Activated CD4-positive, alpha-beta T cell treated with anti-CD3 and anti-CD28 coated beads for 24 hours (primary cell): ENCODE measurements at places on chromosomes 3 and 15.
A peak's percentile ranks its signal among the peaks of the same experiment; 100 is the strongest.

DNA sequence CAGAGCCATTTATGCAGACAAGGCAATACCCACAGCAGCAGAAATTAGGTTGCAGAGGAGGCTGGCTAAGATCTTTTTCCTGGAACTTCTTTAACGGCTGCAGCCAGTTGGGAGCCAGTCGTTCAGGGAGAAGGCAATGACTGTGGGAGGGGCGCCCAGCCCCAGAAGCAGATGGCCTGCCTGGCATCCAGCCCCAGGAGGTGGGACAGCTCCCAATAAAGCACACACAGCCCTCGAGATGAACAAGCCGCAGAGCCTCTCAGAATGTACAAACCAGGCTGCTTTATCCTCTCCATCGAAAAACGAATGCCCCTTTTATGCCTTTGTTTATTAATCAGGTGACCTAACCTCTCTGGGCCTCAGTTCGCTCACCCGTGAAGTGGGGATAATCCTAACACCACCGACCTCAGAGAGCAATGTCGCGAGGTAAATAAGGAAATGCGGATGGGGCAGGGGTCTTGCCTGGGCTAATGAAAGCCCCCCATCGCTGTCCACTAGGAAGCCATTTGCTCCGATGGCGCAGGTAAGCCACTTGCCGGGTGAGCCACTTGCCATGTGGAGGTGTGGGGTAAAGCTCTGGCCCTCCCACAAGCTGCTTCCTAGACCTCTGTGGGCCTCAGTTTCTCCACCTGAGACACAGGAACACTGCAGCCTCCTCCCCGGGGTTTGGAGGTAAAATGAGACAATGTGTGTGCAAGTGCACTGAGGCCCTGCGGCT is 35.8 kb downstream of the MGLL start:
- DNase-seq = no peak

- DNase-seq = no peak
Measured at GRCh38 chr3:148792516-148792915, 35.1 kb upstream of the CPB1 start.

DNA sequence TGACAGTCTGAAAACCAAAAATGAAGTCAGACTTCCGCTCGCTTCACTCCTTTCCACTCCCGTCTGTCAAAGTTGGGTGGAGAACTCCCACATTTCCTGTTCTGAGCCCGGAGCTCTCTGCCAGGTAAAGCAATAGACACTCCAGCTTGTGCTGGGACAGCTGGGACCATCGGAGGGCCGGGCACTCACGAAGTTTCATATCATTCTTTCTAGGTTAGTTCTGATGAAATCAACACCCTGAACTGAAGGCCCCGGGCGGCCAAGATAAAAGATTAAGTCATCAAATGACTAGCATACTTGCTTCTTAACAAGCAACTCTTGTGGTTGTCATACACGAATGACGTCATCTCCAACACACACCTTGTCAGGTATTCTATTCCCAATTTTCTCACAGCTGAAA is 42.1 kb downstream of the MAGI1 start:
- DNase-seq = no peak

- DNase-seq = no peak
Measured at GRCh38 chr15:60529332-60529731, 50.4 kb upstream of the ICE2 start.

DNA sequence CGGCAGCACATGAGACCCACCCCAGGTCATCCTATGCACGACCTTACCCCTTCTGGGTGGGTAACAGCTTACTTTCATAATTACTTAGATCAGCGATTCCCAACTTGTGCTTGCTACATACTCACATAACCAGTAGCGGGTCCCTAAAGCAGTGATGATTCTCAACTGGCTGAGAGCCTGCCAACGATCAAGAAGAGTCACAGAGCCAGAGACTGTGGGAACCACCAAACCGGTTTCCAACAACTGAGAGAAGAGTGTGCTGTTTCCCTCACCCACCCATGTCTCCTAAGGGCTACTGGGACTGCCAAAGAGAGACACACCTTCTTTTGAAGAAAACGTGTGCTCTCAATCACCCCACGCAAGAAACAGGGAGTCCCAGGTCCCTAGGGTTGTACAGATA is 12.0 kb upstream of the XXYLT1 start:
- DNase-seq = no peak

GRCh38 chr3:11699083-11699427 is 55.3 kb upstream of the VGLL4 start:
- DNase-seq = no peak

DNA sequence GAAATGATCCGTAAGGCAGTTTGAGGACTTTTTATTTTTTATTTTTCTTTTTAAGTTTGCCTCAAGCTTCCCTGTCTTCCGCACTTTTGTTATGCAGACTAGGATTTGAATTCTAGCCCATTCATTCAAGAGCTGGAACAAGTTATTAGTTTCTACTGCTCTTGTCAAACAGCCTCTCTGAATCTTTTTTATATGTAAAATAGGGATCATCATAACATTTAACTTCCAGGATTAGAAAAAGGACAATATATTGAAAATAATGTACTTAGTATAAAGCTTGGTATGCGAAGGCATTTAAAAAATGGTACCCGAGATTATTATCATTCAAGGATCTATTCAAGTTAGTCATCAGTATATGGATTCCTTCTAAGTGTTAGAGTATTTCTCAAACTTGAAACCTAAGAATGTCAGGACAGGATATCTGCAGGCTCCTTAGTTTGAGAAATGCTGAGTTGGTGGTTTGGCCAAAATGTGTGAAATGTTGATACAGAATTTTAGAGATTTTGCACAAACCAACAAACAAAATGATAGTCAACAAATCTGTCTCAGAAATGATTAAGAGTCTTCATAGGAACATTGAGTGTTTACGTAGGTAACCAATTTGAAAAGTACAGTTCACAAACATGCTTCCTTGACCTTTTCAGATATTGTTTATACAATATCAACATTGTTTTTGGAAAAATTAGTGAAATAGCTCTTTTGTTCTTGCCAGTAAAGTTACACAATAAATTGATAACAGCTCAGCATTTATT is 40.5 kb upstream of the IGSF10 start:
- DNase-seq = no peak

- no peak for DNase-seq
Measured at GRCh38 chr3:131349454-131349853, 32.1 kb upstream of the NUDT16 start.

- DNase-seq = no peak
Measured at GRCh38 chr3:118963711-118964110, 70.9 kb downstream of the IGSF11 start.

DNA sequence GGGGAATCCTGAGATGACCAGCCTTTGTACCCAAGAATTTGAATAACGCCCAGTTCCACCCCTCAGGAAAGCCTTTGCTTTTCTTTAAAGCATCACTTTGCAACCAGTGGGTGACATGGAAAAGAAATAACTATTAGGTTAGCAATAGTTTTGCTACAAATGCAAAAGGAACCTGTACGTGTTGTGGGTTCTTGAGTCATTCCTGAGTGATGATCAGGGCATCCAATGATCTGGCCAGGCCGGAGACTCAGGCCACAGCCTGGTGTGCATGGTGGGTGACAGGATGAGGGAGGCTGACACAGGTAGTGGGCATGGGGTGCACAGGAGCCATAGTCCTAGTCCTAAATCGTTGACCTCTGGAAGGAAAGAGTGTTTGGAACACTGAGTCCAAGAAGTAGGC is 321.4 kb upstream of the IL12A start:
- DNase-seq = no peak

DNA sequence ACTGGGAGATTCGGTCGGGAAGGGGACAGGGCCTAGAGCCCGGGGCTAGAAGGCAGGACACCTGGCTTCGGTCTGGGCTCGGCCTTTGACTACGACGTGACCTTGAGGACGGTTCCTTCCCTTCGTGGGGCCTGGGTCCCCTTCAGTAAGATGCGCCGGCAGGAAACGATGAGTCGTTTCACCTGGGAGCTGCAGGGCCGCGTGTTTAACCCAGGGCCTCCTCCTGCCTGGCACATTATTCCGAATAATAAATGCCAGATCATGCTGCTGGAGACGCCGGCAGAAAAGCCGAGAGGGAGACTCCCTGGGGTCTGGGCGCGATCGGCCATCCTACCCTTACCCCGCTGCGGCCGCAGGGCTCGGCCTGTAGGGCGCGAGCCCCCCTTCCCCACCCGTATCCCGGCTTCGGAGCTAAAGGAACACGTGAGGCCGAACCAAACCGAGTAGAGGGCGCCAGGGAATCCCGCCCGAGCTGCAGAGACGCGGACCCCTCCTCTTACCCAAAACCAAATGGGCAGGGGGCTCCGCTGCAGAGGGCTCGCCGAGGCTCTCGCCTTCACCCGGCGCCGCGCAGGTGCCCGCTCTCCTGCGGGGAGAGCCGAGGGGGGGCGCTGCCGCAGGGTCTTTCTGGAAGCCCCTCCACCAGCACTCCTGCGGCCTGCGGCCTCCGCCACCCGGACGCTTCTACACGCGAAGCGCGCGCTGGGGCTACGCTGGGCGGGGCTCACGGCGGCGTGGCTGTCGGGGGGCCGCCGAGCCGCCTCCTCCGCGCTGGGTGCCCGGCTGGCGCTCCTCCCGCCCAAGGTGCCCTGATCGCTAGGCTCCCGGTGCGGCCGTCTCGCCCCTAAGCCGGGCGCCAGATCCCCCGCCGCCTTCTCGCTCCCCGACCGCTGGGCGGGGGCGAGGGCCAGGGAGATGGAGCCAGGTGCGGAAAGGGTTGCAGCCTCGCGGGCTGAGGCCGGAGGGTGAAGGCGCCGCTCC is at the start of gene BDH1:
Gene BDH1 (minus strand): TSS at position 688 of the 981 bp plus-strand sequence. CDS start 9,525 bp downstream, outside the sequence.
- peak; percentile 48 for DNase-seq

GRCh38 chr15:27027229-27027628 is 56.2 kb downstream of the GABRG3 start:
- DNase-seq = no peak

DNA sequence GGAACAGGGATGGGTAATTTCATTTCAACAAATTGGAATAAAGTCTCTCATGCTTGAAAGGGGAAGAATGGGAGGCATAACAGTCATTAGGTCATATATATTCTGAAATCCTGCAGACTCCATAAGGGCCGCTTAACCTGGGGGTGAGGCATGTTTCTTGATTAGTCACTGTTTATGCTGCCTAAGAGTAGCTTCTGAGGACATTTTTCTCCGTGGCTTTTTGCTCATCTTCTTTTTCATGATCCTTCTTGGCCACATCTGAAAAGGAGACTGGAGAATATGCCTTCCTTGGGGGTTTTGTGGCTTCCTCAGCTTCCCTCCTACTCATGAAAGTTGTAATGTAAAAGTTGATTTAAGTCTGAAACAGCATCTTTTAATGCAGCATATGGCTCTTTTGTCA is 20.0 kb upstream of the CFAP20DC start:
- no peak for DNase-seq

- no peak for DNase-seq
Measured at GRCh38 chr15:80447077-80447476, 42.9 kb downstream of the ARNT2 start.

DNA sequence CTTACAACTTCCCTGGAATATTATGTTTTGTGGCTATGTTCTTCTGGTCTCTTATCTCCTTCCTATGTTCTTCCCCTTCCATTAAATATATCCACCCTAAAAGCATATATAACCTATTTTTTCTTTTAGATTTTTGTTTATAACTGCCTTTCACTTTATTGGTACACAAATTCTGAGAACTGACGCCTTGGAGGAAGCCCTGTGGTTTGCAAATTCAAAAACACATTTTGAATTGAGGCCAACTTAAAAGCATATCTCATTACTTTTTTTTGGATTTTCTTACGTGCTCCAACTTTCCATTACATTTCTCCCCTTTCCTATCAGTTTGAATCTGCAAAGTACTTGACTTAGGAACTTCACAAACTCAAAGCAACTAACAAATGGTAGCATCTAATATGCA is 15.3 kb upstream of the COLQ start:
- no peak for DNase-seq

- no peak for DNase-seq
Measured at GRCh38 chr3:114370537-114371174, 76.8 kb downstream of the TIGIT start.

DNA sequence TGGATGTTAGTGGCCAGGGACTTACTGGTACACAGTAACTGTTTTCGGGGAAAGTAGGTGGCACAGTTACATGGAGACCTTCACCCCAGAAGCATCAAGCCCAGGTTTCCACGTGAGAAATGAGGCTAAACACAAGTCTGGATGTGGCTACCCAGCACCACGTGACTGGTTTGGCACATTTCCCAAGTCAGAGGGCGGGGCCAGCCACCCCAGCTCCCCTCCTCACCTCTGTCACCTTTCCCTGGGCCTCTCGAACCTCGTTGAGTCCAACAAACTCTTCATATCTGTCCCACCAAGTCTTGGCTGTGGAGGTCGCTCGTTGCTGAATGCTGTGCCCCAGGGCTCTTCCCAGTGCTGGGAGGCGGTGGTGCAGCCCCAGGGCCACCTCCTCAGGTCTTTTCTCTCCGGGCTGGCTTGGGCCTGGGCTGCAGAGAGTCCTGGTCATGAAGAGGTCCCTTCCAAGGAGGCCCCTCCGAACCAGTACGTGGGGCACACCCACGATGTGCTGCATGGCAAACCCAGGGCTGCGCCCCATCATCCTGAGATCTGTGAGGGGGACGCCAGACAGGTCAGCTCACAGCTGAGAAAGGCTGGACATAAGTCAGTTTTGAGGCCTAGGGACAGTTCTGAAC is 4.8 kb upstream of the PLXNB1 start:
- DNase-seq = no peak

GRCh38 chr15:88323976-88324740 is 67.6 kb upstream of the NTRK3 start:
- no peak for DNase-seq

DNA sequence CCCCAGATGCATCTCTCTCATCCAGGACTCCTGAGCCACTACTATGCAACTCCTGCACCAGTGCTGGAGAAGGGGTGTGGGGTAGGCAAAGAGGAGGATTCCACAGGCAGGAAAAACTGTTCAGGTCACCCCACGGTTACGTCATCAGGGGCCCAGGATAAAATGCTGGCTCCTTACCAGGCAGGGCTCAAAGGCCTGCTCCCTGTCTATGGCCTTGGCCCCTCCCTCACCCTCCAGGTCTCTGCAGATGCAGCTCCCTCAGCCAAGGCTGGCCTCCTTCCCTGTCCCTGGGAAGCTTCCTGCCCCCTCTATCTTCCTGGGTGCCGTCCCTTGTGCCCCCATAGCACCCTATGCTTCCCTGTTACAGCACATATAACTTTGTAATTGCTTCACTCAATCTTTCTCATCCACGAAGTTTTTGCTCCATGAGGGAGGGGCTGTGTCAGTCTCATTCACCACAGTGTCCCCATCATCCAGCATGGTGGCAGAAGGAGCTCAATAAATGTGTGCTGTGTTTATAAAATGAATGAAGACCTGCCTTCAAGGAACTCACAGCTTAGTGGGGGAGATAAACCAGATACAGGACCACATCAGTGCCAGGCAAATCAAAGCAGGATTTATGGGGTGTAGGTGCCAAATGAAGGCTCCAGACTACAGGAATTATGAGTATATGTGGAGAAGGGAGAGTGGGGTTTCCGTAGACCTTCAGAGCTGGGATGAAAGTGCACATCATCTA is 18.6 kb downstream of the KBTBD13 start:
- DNase-seq = no peak

DNA sequence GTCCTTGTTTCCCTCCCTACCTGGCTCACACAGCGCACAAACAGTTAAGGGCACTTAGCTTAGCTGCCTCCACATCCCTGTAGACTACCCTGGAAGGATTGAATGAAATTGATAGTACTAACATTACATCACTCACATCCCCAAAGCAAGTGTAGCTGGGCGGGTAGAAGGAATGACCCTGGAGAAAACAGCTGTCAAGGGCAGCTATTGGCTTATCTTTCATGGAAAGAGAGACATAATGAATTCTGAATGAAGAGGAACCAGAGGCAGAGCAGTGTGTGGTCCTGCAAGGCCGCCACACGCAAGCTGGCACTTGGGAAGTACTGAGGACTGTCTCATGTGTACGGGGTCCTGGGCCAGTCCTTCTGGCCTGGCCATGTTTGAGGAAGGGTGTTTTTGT is 369.6 kb upstream of the RGMA start:
- no peak for DNase-seq
